Mucosa of gallbladder (tissue), 1 donor: ENCODE measurements at places on chromosomes 6 and 20. TPM values are rescaled to one million over a fixed set of nuclear protein-coding genes. Genes with fewer than 3 reads are reported as not detected.

GRCh38 chr20:56392881-56393482, 537 bp downstream of the CSTF1 start:
- DNase-seq: no peak

DNA sequence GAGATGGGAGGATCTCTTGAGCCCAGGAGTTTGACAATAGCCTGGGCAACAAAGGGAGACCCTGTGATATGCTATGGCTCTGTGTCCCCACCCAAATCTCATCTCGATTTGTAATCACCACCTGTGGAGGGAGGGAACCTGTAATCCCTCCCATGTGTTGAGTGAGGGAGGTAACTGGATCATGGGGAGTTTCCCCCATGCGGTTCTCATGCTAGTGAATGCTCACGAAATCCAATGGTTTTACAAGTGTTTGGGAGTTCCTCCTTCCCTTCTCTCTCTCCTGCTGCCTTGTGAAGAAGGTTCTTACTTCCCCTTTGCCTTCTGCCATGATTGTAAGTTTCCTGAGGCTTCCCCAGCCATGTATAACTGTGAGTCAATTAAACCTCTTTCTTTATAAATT, 3.4 kb downstream of the NUDT3 start:
- DNase-seq: no peak

DNA sequence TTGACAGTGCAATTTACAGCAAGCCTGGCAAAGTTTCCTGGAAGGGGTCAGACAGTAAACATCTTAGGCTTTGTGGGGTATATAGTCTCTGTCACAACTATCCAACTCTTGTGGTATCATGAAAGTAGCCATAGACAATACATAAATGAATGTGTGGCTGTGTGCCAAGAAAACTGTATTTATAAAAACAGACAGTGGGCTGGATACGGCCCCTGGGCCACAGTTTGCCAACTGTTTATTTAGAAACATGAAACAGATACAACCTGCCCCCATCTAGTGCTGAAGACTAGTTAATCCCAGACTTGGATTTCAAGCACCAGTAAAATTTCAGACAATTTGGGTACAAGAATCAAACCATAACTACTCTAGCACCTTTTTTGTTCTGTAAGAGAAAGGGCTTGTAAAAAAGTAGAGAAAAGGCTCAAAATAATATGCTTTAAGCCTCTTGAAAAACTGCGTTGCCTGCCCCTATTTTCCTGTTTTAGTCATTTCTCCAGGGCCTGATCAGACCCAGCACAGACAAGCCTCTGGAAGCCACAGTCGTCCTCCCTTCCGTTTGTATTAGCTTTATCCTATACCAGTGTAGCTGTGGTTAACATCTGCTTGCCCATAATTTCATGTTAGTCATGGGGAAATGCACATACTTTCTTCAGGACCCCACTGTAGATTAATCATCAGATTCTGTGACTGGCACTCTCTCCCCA, 30.8 kb downstream of the JAG1 start:
- no peak for DNase-seq

DNA sequence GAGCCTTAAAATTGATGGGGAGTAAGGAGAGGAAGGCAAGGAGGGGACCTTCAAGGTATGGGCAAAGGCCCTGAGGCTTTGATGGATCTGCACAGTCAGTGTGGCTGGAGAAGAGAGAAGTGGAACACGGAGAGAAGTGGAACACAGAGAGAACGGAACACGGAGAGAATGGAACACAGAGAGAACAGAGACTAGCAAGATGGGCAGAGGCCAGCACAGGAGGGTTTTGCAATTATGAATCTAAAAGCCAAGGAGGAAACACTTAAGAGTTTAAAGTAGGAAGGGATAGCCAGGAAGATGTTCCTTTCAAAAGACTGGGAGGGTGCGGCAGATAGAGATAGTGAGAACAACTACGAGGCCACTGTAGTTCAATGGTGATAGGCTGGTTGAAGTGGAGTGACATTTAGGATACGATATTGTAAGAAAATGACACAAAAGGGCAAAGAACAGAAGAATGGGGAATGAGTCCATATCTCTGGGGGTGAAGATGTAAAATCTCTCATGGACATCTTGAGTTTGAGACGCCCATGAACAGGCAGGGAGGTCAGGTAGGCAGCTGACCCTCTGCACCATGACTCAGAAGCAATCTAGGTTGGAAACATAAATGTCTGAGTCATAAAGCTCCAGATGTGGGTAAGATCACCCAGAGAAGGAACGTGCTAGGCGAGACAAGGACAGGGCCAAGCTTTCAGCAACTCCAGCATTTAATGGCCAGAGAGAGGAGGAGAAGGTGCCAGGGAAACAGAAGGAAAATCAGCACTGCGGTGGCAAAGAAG, 25.4 kb downstream of the ZMYND8 start:
- DNase-seq: no peak

DNA sequence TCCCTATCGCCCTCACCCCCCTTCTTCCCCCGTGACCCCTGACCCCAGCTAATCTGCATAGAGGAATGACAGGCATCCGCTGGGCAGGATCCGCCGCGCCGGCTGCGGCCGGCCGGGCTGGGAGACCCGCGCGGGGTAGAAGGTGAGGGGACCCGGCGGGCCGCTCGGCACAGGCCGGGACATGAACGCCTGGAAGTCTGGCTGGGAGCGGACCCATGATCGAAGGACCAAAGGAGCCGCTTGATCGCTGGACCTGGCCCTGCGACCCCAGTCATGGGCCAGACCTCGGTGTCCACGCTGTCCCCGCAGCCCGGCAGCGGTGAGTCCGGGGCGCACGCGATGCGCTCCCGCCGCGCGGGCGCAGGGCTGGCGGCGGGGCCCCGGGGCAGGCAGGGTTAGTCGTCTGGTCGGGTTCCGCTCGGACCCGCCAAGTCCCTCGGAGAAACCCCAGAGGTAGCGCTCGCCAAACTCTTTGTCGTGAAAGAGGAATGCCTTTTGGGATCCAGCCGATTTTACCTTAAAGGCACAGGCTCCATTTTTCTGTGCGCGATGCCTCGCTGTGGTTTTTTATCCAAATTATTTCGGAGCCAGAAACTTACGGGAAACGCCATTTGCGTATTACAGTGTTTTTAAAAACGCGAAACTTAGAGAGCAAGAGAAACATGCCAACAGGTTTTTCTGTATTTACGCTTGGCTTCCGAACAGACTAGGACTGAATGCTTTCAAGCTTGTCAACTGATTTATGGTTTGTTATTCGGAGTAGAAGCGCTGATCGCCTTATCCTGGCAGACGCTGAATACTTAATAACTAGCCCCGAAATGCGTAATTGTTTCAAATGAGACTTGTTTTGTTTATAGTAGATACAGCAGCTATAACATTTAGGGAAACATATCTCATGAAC, at the start of gene PHACTR2:
PHACTR2 (plus strand) TSS at position 75 of the 901 bp plus-strand sequence; CDS start at position 274, 199 bp downstream.
- DNase-seq: peak; percentile 65

GRCh38 chr6:17851001-17851719, 136.3 kb downstream of the KIF13A start:
- no peak for DNase-seq

DNA sequence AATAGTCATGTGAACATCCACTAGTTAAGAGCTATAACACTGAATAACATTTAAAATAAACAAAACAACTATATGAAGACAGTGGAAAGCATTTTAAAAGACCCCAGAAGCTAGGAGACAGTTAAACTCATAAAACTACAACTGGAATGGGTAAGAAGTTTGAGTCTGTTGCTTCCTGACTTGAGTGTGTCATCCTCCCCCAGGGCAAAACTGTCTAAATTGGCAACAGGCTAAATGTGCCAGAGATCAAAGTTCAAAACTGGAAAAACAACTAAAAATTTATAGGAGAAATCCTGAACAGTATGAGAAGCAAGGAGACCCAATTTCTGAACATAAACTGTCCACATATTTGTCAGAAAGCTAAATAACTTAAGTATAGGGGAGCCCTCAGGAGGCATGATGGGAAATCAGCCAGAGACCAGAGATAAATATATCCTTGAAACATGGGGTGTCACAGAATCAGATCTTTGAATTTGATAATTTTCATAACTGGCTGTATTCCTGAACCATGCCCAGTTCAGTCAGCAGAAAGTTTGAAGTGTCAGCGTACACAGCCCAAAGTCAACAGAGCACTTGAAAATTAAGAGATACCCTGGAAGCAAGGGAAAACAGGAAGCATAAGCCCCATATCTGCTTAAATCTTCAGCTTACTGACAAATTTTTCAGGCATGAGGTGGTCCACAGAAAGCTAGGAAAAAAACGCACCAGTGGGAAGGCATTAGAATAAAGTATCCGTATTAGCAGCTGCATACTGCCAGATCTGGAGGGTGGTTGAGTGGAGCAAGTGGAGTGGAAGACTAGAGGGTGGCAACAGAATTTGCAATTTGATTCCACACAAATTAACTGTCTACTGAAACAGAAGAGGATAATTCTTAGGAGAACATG, 516.1 kb upstream of the MAN1A1 start:
- no peak for DNase-seq

DNA sequence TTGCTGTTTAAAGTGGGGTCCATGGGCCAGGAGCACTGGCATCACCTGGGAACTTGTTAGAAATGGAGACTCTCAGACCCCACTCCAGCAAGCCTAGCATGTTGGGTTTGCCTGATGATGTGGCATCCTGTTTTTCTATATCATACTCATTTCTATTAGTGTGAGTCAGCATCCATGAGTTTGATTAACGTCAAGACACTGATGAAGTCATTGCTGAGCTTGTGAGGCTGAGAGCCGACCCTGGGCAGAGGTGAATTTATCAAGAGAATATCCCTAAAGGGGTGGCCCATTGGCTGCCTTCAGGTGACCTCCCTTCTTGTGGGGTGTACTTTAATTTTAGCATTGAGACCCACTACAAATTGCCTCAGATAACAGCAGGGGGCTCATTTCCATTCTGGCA, 43.4 kb upstream of the RNF144B start:
- no peak for DNase-seq

Gene HIVEP1
- total RNA-seq: 15.2 TPM

Gene OTOR
- not detected for total RNA-seq

Gene DEFB129
- not detected for total RNA-seq

Gene RGS17
- 3.5 TPM for total RNA-seq

Gene GMPR
- total RNA-seq: 10.4 TPM

Gene MICB
- total RNA-seq: 2.7 TPM

Gene GSTA3
- not detected for total RNA-seq

Gene C6orf52
- 0.69 TPM for total RNA-seq

Gene MOCS1
- total RNA-seq: 20.1 TPM
